Umbilical cord (tissue), 2 donors: ENCODE measurements at places on chromosomes 11 and 22.

- no peak for DNase-seq
Measured at GRCh38 chr11:60710482-60710881, 11.1 kb downstream of the MS4A8 start.

- peak; percentile 68 for DNase-seq
Measured at GRCh38 chr22:20240447-20240764, 27.7 kb downstream of the RTN4R start.

DNA sequence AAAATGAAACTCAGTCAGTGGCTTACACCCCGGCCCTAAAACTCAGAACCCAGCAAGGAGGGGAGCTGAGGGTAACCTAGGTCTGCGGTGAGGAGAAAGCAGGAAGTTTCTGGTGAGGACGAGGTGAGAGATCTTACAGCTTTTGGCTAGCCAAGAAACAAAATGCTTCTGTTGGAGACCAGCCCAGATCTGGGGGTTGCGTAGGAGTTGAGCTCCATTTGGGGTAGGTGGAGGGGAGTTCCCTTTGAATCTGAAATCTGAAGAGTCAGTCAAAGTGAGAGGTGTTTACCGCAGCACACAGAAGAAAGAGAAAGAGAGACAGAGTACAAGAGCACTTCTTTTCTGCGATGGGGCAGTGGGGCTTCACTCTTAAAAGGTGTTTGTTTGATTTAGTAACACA lies 29.6 kb downstream of the EHF start:
- no peak for DNase-seq

- no peak for DNase-seq
Measured at GRCh38 chr11:115256397-115257197, 247.6 kb downstream of the CADM1 start.
